Non-pigmented ciliary epithelial cell (primary cell): ENCODE measurements at places on chromosomes 6 and 20.

GRCh38 chr6:131867744-131868143 is 59.9 kb downstream of the ENPP1 start:
- DNase-seq = no peak

GRCh38 chr6:35173044-35173426 is 31.9 kb upstream of the TCP11 start:
- DNase-seq = no peak

- DNase-seq = no peak
Measured at GRCh38 chr6:151494936-151495320, 1.1 kb downstream of the CCDC170 start.

- DNase-seq = no peak
Measured at GRCh38 chr20:57584768-57585461, 24.0 kb downstream of the PCK1 start.

GRCh38 chr20:50750145-50750671 is 18.8 kb downstream of the PARD6B start:
- no peak for DNase-seq

DNA sequence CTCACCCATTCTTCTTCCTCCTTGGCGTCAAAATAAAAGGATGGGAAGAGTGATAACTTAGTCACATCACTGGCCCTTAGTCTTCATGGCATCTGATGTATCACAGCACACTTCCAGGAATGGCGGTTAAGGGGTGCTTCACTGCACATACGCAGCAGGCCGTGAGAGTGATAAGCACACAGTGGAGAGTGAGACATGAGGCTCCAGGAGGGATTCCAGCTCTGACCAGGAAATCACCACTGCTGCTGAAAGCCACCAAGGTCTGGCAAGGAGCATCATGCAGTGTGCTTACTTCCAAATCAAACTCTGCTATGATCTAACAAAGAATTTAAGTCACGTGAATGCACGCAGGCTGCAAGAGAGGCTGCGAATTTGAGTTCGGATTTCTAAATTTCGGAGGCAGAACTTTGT is 62.4 kb downstream of the ARID1B start:
- no peak for DNase-seq

DNA sequence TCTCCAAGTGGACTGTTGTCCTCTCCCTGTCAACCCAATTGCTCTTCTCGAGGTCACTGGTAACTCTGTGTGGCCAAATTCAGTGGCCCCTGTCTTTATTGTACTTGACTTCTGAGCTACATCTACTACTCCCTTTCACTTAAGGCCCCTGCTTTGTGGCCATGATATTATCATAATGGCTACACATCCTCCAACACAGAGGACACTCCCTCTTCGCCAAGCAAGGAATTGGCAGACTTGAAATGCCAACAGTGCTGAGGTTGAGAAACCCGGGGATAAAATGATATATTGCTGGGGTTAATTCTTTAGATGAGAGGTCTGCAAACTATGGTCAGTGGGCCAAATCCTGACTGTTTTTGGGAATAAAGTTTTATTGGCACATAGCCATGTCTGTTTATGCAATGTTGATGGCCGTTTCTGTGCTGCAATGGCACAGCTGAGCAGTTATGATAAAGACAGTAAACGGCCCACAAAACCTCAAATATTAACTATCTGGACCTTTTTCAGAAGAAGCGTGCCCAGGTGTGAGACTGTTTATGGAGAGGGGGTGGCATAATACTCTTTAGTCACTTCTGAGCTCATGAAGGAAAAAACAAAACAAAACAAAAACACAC is 12.0 kb upstream of the MRPS10 start:
- DNase-seq = no peak

DNA sequence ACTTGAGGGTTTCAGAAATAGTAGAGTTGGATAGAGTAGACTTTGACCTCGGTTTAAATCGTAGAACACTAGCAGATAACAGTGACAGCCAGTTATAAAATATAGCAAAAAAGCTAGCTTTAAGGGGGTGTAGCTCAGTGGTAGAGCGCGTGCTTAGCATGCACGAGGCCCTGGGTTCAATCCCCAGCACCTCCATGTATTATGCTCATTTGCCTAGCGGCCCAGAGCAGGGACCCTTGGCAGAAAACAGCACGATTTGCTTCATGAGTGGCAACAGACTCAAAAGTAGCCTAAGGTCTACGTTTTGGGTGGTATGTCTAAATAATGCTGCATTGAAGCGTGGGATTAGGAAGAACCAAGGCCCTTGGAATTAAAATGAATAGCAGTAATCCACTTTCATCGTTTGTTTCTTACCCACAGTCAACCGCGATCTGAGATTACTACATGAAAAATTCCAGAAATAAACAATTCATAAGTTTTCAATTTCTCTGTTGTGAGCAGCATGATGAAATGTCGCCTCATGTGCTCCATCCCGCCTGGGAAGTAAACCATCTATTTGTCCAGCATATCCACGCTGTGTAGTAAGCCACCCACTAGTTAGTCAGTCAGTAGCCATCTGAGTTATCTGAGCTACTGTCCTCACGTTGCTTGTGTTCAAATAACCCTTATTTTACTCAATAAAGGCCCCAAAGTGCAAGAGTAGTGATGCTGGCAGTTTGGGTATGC is 184.9 kb downstream of the GPX5 start:
- no peak for DNase-seq

GRCh38 chr6:46720401-46720800 is 14.8 kb downstream of the PLA2G7 start:
- DNase-seq = no peak
